ENCODE measurements at places on chromosomes 7 and 10.

GRCh38 chr10:5485948-5486852 lies 13.2 kb downstream of the CALML5 start:
- H3K4me3 ChIP-seq, result no peak overlapping the region
- H3K4me1 ChIP-seq, result peaks cover 4% of the 10 kb centered on the region
- DNase-seq, result no peak
- H3K27me3 ChIP-seq, result no peaks in the 10 kb centered on the region

DNA sequence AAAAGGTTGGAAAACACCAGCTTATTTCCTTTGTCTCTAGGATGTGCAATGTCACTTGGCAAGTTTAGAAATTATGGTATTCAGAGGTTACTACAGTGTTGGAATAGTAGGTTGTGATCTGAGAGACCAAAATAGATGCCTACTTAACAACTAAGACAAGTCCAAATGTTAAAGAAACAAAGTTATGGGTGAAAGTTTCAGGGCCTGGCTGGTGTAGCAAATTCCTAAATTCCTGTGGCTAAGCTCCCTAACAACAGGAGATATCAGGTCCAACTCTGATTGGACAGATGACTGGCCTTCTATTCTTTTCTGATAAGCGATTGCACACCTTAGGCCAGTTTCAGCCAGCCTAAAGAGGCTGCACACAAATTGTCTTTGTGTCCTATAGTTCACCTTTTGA lies 873.5 kb downstream of the REEP3 start:
- H3K27ac ChIP-seq, result no peak overlapping the region
- H3K36me3 ChIP-seq, result no peaks in the 10 kb centered on the region
- H3K4me3 ChIP-seq, result no peak overlapping the region

GRCh38 chr7:11228515-11228914 lies 254.8 kb downstream of the PHF14 start:
- H3K4me3 ChIP-seq, result no peak overlapping the region
- no peaks in the 10 kb centered on the region for H3K36me3 ChIP-seq
- peak overlapping the region; percentile 22 for H3K27ac ChIP-seq
- H3K4me1 ChIP-seq, result no peaks in the 10 kb centered on the region

DNA sequence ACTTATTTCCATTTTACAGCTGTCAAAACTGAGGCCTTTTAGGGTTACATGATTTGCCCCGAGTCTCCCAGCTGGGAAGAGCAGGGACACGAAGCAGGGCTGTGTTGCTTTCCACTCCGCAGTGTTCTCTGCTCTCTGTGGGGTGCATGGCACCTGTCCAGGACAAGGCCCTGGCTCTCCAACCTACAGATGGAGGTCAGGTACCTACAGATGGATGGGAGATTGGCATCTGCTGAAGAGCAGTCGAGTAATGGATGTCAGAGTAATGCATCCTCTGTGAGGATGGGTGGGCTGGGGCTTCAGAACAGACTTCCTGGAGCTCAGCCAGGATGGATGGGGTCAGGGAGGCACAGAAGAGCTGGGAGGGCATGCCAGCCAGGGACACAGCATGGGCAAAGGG lies 85.0 kb downstream of the EMX2 start:
- no peak for DNase-seq
- H3K27me3 ChIP-seq, result no peaks in the 10 kb centered on the region
- H3K4me3 ChIP-seq, result no peak overlapping the region
- H3K27ac ChIP-seq, result no peak overlapping the region

DNA sequence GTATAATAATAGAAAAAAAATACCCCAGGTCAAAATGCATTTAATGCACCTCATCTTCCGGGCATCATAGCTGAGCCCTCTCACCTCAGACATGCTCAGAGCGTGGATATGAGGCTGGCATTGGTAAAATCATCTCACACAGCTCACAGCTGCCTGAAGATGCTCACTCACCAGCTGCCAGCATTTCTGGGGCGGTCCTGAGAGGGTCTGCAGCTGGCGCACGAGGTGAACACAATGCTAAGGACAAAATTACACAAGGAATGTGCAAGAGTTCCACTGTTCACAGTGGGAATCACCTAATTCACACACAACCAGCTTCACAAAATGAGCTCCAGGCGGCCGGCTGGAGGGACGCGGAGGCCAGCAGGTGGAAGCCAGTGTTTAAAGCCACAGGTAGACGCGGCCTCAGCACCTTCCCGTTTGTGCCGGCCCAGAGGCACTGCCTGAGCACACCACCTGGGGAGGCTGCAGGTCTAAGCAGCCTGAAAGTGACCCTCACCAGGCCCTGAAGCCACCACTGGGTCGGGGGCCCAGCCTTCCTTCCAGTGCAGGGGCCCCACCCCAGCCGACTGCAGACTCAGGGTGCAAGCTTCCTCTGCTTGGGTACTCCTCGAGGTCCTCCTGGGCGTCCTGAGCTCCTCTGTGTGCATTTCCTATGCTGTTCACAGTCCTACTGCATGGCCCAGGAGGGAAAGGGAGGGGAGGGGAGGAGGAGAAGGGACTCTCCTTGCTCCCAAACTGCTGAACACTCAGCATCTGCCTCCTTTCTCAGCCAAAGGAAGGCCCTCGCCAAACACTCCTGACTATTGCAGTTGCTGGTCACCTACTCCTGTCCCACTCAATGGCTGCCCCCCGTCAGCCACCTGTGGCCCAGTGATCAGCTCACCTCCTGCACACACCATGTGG lies 61.2 kb upstream of the FAM20C start:
- no peak overlapping the region for H3K27ac ChIP-seq
- no peaks in the 10 kb centered on the region for H3K27me3 ChIP-seq
- no peaks in the 10 kb centered on the region for H3K36me3 ChIP-seq
- DNase-seq, result no peak

GRCh38 chr7:75017832-75018231 lies 53.3 kb downstream of the CASTOR2 start:
- no peaks in the 10 kb centered on the region for H3K36me3 ChIP-seq
- no peak overlapping the region for H3K4me3 ChIP-seq

DNA sequence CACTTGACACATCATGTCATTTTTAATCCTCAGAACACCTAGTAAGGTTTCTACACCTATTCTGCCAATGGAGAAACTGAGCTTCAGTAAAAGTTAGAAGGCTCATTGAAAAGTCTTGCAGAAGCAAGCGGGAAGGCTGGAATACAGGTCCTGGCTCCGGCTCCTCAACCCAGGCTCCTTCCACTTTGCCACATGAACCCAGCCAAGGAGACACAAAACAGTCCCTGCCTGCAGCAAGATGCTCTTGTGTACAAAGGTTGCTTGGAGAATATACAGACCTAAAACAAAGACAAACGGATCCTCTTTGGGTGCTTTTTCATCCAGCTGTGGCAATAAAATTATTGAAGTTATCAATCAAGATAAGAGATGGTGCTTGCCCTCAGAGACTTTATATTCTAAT lies 106.8 kb downstream of the SORBS1 start:
- no peak overlapping the region for H3K4me3 ChIP-seq
- peak overlapping the region; percentile 89 for H3K27ac ChIP-seq
- H3K4me1 ChIP-seq, result peaks cover 2% of the 10 kb centered on the region
- no peaks in the 10 kb centered on the region for H3K36me3 ChIP-seq
- DNase-seq, result no peak

GRCh38 chr7:114832906-114833595 lies 88.8 kb upstream of the MDFIC start:
- no peaks in the 10 kb centered on the region for H3K27me3 ChIP-seq
- no peak overlapping the region for H3K27ac ChIP-seq
- no peak for DNase-seq
- H3K4me1 ChIP-seq, result no peaks in the 10 kb centered on the region
